ENCODE measurements at places on chromosomes 1 and 21.

GRCh38 chr1:157249326-157249725, 111.1 kb upstream of the ETV3 start:
- DNase-seq, result no peak

GRCh38 chr1:9397997-9398526, 105.4 kb downstream of the SPSB1 start:
- DNase-seq, result no peak

- no peak for DNase-seq
These were observed 116.5 kb upstream of the IRF2BP2 start for GRCh38 chr1:234726359-234726943.

GRCh38 chr1:49728377-49728776, 295.4 kb downstream of the AGBL4 start:
- no peak for DNase-seq

GRCh38 chr1:53066891-53067738, 5.1 kb downstream of the PODN start:
- DNase-seq, result no peak

GRCh38 chr1:39205102-39205780, 746 bp downstream of the MACF1 start:
- peak; percentile 59 for DNase-seq

DNA sequence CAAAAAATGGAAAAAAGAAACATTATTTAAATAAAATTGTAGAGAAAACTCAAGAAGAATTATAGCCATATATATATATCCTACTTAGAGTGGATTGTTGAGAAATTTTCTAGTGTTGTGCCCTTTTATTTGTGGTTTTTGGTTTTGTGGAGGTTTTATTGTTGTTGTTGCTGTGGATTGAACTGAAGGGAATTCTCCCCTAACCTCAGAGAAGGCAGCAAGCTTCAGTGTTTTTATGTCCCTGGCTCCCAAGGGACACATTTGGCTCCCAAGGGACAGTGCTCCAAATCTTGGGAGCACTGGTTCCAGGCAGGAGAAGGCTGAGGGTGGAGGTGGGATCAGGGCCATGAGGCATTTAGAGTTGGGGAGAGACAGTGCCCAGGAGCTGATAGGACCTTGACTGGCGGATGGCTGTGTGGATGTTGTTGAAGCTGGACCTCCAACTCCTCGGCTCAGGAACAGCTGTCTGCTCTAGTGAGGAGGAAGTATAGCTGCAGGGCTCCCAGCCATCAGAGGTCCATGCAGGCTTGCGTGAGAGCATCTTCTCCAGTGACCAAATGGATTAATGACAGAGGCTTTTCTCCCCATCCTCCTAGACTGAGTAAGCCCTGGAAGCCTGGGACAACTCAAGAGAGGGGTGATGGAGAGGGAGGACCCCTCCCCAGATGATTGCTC, 100.5 kb downstream of the TEX35 start:
- DNase-seq, result no peak

GRCh38 chr21:35198982-35199732, 150.1 kb upstream of the RUNX1 start:
- DNase-seq, result no peak

- no peak for DNase-seq
These were observed 104.1 kb downstream of the CDC42BPA start for GRCh38 chr1:227214207-227214606.

GRCh38 chr1:231774719-231775335, 148.2 kb downstream of the DISC1 start:
- DNase-seq, result no peak

DNA sequence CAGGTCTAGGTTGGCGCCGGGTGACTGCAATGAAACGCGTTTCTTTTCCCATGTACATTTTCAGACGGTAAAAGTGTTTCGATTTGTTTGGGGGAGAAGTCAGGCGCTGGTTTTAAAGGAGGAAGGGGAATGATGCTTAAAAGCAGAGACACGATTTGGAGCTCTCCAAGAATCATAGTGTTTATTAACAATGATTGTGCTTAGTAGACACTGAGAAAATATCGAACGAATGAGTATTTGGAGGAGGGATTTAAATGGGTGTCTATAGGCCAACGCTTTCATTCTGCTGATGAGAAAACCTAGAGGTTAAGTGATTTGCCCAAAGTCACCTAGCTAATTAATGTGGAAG, 36.9 kb upstream of the JAK1 start:
- DNase-seq, result no peak

DNA sequence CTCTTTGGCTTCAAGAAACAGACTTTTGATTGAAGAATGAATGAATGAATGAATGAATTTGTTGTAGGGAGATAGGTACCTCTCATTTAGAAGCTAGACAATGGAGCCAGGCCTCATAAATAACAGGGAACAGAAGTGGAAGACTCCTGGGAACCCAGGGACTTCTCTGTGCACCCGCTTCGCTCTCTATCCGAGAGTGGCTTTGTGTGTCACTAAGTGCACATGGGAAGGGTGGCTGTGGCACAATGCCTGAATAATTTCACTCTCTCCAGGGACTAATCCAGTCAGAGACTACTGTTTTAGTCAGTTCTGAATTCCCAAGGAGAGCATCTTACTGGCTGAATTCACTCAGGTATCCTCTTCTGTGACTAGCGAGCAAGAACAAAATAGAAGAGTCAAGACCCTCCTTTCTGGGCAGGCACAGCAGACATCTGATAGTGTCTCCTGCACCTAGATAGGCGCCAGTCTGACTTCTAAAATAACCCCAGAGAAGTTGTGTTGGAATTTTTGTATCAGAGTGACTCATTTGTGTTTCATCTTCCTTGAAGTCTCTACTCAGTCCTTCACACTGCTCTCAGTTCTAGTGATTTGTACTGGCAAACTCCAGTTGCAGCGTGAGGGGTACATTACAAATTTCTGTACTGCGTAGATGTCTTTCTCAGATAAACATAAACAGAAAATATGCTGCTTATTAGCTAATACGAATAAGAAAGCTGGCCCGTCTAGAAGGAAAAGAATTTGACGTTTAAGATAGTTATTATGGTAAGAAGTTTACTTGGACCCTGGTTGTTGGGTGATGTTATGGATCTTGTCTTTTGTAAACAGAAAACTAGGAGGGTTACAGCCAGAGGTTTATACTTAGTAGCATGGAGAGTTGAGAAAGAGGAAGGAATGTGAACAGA, 34.0 kb downstream of the BACH1 start:
- no peak for DNase-seq

DNA sequence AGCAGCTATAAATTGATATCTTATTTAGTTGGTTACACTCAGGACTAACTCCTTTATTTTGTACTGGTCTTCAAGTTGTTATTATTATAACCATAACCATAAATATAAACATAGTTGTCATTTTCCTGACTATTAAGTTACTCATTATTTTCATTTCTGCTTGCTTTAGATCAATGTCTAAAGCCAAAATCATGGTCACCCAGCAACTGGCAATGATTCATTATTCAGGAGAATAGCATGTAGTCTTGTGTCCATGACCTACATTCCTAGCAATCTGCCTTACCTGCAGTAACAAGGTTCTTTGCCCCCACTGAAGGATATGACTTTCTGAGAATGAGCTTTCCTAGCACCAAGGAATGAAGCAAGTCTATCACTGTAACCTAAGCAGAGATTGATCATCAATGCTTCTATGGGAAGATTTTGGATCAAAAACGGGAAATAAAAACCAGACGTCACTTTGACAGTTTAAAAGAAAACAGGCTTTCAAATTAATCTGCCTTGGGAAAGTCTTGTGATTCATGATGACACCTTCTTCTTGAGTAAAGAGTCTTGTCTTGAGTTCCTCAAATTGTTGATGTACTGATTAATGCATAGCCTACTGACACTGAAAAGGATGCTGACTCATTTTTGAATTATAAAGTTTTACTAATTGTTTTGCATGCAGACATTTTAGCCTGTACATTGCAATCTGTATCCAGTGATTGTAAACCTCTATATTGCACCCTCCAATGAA, 203.3 kb upstream of the IVNS1ABP start:
- DNase-seq, result no peak

- DNase-seq, result no peak
These were observed 436.6 kb upstream of the C1orf87 start for GRCh38 chr1:60510162-60510561.

- DNase-seq, result peak; percentile 41
These were observed 569.1 kb downstream of the NPHP4 start for GRCh38 chr1:5423109-5423508.

DNA sequence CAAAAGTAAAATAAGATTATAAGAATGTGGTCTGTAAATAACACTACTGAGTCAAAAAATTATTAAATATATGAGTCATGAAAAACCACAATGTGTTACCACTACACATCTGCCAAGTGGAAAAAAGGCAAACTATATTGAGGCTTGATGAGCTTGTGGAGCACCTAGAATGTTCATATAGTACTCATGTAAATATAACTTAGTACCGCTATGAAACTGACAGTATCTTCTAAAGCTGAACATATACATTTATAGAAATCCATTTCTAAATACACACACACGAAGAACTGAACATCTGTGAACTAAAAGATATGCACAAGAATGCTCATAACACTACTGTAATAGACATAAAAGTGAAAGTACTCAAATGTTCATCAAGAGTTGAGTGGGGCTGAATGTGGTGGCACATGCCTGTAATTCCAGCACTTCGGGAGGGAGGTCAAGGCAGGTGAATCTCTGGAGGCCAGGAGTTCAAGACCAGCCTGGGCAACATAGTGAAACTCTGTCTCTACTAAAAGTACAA, 18.5 kb upstream of the GBP3 start:
- no peak for DNase-seq

DNA sequence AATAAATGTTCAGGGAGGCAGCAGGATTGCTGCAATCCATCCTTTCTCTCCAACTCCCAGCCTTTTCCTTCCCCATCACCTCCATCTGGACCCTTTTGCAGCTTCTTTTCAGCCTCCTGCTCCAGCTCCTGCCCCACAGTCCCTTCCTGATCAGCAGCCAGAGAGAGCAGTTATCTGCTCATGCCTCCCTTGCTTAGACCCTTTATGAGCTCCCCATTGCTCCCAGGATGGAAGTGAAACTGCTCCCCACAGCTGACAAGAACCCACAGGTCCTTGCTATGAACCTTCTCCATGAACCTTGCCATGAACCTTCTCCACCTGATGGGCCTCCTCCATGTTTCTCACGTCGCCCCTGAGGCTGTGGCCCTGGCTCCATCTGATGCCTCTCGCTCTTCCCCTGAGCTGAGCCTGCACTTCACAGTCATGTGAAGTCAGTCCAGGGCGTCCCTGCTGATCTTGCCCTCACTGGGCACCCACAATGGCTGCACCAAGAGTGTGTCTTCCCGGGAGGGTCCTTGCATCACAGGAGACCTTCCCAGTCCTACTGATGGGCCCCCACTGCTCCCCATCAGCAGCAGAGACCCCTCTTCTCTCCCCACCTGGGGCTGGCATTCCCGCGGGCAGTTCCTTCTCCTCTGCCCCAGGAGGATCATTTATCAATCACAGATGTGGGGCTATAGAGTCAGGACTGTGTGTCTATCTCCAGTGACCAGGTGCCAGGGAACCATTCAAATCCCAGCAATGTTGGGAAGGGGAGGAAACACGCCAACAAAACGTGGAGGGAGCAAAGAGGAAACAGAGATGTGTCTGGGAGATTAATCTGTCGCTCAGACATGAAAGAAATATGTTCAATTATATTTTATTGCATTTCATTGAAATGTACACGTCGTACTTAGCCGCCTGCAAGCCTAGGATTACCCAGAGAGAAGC, 73.1 kb downstream of the MATN1 start:
- DNase-seq, result no peak

- DNase-seq, result peak; percentile 57
These were observed 438 bp downstream of the MRPS6 start for GRCh38 chr21:34073749-34074282.

DNA sequence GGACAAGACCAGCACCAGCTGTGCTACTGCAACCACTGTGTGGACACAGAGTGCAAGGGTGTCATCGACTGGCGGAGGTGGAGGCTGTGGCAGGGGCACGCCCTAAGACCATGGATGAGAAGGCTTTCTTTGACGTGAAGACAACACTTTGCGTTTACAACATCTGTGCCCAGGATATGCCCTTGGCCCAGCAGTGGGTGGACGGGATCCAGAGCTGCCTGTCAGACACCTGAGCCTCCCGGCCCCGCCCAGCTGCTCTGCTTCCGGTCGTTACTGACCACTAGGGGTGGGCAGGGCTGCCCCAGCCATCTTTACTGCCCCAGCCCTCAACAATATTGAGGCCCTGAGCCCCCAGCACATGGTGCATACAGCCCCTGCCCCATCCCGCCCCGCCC, 21.4 kb upstream of the NPPB start:
- no peak for DNase-seq

GRCh38 chr1:47534436-47534835, 96.6 kb downstream of the FOXD2 start:
- DNase-seq, result no peak

DNA sequence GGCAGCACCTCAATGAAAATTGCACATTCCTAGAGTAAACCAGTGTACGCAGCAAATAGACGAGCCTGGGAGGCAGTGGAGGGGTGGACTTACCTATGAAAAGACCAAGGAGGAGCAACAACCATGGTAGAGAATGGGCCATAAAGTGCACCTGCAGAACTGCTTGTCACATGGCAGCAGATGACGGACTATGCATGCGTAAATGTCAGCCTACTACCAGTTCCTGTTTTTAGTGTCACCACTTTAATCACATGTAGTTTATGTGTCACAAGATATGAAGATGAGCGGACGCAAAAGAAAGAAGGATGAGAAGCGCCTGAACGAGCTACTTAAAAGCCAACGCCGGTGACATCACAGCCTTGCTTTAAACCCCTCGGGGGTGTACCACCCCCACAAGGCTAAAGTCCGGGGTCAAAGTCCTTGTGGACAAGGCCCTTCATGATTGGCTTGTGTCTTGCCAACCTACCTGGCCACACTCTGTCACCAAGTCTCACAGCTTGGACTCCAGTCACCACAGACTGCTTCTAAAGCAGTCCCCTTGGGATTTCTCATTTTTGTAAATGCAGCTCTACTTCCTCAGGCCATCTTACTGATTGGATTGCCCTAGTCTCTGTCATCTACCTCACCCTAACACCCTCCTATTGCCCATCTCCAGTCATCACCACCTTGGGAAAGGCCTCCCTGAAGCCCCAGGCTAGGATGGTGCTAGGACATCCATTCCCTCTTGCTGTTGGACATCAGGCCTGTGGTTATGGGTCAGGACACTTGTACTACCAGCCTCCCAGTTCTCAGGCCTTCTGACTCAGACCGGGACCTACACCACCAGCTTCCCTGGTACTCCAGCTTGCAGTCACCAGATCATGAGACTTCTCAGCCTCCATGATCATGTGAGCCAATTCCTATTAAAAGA, 6.0 kb upstream of the LY9 start:
- DNase-seq, result peak; percentile 83

GRCh38 chr21:34802180-34802899, 133.5 kb downstream of the CLIC6 start:
- DNase-seq, result no peak

DNA sequence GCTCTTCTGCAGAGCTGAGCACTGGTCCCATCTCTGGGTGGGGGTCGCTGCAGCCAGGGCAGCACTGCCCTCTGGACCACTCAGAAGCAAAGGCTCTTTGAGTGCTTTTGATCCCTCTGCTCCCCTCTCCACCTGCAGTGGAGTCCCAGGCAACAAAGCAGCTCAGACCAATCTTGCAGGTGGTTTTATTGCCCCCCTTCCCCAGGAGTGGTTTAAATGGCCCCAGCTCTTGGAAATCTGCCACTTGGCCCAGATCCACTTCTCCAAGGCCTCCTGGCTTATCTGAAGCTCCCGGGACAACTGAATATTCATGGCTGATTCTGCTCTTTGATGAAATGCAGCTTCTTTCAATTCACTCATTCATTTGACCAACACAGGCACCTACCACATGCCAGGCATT, 2.7 kb downstream of the STUM start:
- DNase-seq, result no peak

GRCh38 chr1:18938707-18939070, 17.8 kb downstream of the IFFO2 start:
- DNase-seq, result no peak

Measured in CD4-positive, alpha-beta T cell treated with Interleukin-1 beta for 1 hour (primary cell).